ENCODE measurements at places on chromosomes 12 and 14.

DNA sequence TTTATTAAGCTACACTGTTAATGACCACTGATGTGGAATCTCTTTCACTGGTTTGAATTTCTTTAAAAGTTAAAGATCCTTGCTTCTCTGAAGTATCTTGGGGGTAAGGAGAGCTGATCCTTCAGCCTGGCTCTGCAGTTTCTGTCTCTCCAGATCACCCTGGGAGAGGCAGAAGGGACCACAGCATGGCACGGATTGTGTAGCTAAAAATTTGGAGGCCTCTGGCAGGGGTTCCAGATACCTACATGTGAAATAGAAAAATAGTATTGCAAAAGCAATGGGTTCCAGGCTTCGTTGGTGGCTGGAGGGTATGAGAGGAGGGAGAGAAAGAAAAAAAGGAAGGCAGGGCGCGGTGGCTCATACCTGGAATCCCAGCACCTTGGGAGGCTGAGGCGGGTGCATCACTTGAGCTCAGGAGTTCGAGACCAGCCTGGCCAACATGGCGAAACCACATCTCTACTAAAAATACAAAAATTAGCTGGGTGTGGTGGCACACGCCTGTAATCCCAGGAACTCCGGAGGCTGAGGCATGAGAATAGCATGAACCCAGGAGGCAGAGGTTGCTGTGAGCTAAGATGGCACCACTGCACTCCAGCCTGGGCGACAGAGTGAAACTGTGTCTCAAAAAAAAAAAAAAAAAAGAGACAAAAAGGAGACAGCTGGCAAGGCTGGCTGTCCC, 3.4 kb downstream of the CHST11 start:
- no peak for DNase-seq

DNA sequence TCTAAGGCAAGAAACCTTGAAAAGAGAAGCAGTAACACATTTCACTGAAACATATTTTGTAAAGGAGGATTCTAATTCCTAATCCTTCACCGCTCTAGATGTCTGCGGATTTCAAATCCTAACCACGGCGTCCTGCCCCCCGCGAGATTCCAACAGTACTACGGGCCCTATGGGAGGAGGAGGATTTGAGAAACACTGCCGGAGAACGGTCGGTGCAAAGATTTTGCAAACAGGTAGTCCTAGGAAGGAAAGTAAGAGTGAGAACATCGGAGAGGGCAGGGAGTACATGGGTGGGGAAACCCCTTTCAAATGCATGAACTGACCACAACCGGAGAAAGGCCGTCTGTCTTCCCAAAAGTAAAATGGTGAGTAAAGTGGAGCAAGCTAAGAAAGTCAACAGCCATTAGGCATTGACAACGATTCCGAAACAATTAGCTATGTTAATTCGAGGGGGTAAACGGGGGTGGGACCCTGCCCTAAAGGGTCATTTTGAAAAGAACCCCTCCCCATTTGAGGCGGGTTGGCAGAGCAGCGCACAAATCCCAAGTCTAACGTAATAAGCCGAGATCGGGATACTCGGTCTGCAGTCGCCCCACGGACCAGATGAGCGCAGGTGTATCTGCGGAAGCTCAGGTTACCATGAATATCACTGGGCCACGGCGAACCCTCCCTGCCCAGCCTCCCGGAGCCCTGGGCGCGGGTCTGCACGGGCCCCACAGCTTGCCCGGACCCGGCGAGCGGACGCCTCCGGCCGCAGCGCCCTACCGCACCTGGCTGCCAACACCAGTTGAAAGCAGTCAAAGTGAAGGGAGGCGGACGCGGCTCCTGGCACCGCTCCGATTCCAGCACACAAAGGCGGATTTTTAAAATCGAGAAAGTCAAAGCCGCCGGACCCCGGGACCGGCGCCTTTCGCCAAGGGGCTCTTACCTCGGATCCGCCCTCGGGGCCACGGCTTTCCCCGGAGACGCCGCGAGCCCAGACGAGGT, 662 bp downstream of the EPS8 start:
- peak; percentile 52 for DNase-seq

DNA sequence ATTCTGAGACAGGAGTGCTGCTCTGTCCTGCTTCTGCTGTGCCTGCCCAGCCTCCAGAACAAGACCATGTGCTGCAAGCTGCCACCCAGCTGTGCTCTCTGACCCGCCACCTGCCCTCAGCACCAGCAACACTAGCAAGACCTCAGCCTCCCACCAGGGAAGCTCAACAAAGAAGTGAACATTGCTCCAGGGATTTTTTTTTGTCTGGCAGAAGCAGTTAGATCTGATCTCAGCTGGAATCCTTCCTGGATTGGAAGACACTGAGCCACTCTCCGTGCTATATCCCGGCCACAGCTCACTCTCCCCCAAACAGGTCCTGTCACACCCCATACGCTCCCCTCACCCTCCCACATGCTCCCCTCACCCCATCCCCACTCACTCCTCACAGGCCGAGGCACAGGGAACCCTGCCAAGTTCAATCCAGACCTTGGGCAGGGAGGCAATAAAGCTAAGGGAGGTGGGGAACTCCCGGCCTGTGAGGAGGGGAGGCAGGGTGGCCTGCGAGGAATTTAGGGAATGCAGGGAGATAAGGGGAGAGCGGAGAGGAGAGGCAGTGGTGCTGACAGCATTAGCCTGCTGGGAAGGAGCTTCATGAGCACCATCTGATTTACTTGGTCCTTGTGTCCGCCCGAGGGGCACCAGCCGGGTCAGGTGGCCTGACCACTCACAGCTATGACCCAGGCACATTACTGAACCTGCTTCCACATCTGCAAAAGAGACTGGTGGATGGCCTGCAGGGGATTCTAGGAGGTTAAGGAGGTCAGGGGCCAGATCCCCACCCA, 29.7 kb downstream of the CCDC85C start:
- DNase-seq, result no peak

- peak; percentile 83 for DNase-seq
Measured at GRCh38 chr12:70733385-70733784, 96.2 kb upstream of the PTPRB start.

DNA sequence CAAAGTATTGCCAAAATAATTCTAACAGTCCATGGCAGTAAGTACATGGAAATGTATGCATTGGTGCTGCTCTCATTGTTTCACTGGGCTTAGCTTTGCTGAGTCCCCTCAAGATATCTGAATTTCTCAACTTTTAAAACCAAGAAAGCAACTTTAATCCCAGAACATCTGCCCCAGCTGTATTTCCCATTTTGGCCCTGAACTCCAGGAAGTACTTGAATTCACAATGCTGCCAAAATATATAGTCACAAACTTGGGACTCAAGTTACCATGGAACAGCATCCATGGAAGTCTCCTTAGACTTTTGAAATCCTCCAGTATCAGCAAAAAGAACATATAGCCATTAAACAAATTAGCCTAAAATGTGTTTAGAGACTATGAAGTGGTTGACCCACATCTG, 78.5 kb upstream of the FLRT2 start:
- no peak for DNase-seq

DNA sequence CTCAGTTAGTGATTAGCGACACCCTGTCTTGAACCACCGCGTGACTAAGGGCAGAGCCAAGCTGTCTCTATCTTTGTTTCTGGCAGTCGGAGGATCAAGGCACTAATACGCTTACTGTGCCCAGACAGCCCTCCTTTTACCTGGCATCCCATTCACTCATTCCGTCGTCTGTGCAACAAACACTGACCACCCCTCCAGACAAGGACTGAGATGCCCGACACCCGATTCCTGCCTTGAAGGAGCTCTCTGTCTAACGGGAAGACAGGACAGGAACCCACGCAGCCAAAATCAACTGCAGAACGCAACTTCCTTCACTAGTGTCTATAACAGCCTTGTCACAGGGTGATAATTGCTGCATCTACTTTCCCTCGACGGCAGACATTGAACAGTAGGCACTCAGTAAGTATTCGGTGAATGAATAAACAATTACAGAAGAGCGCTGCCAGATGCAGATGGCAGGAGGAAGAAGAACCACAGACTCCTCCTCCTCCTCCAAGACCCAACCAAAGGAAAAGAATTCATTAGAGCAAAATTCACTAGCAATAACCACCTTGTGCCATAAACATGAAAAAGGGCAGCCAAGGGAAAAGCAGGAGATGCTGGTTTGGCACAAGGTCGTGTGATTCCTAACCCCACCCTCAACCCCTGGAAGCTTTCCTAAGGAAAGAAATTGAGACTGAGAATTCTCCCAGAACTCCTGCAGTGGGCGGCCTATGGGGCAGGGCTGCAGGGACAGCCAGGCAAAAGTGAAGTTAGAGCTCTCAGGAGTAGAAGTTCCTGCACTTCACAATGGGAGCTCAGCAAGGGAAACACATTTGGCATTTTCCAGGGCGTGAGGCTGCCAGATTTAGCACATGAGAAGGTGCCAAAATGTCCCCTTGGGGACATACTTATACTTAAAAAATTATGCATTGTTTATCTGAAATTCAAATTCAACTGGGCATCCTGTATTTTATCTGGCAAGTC, 186.6 kb upstream of the DIO3 start:
- DNase-seq, result no peak

DNA sequence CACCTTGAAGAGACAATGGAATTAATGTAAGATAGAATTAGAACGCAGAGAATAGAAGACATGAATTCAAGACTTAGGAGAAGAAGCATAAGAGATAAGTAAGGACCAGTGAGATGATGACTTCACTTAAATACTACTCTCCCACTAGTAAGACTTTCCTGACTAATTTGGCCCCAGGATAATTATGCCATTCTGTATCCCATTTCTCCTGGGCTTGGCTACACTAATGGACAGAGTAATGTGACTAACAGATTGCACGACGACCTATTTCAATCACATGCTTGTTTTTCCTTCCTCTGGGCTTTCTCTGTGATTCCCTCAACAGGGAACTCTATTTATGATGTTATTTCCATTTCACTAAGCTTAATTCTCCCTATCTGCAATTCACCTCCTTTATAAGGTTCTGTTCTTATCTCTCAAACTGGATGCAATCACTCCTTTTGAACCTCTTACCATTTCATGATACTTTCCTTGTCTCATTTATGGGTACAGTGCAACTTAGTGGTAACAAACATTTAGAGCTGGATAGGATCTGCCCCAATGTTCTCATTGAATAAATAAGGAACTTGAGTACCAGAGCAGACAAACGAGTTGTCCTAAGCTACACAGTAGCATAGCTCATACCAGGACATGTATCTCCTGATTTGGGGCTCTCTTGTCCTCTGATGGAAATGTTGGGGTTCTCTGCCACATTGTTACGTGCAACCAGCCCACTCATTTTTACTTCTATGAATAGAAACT, 102.7 kb downstream of the BTG1 start:
- no peak for DNase-seq

GRCh38 chr12:49059045-49059298, 1.6 kb downstream of the KMT2D start:
- DNase-seq, result no peak

DNA sequence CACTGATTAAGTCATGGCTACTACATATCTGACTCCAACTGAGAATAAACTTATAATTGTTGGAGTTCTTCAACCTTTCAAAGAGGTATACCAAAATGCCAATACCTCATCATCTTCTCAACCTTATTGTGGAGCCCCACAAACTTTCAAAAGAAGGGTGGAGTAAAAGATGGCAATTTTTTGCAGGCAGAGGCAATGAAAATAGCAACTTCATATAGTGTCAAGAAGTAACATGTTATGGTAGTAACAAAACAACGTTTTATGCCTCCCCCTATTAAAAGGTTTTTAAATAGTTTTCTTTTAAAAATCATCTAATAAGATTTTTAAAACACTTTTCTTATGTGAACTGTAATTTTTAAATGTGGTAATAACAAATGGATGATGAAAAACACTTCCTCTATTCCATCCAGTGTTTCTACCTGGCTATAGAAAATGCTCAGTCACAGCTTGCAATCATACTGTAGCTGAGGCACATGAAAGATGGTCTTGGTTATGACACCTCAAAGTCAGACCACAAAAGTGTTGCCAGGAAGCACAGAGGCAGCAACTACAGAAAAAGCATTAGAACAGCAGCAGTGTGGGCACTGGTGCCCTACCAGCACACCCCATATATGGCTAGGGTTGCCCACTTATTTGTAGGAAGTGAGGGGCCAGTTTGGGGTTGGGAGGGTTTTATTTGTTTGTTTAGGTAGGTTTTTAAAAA, 7.0 kb downstream of the PPP1R12A start:
- no peak for DNase-seq

GRCh38 chr12:11856971-11857370, 207.5 kb downstream of the ETV6 start:
- no peak for DNase-seq

Data from lung microvascular endothelial cell (primary cell).